Right ventricle myocardium inferior (tissue), 1 donor: ENCODE measurements at places on chromosomes 7 and 10. TPM values are rescaled to one million over a fixed set of nuclear protein-coding genes. Genes with fewer than 3 reads are reported as not detected.

DNA sequence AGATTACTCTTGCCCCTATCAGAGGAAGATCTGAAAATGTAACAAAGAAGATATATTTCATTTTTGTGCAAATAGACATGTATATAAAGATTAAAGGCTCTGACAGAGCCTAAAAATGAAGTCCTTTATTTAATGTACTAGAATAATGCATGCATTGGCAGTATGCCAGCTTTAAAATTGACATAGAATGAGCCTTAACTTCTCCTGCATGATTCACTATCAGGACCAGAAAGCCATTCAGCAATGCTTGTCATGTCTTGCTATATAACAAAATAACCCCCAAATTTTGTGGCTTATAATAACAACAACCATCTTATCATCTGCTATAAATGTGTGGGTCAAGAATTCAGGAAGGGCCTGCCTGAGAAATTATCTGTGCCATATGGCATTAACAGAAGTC is 411.9 kb downstream of the GRM8 start:
- no peak for DNase-seq

SLC39A12 gene
- not detected for total RNA-seq

DNA sequence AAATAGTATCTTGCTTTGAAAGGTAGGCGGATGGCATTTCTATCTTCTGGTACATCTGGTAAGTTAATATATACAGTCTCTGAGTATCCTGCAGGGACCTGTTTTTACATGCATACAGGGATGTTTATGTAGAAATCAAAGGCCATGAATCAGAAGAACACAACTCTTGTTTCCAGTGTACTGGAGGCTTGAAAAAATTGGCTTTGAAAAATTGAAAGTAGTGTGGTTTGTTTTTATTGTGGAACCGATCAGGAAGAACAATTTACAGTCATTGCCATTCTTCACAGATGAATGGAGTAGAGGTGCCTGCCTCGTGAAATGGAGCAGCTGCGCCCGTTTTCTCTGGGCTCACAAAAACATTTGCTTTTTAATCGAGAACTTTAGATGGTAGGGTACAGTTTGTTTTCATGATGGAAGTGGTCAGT is 54.0 kb upstream of the RPA3 start:
- DNase-seq = no peak

GRCh38 chr10:46305079-46305818 is 18.5 kb downstream of the ANTXRL start:
- no peak for DNase-seq

- no peak for DNase-seq
Measured at GRCh38 chr7:14339861-14340260, 350.4 kb upstream of the ETV1 start.

DNA sequence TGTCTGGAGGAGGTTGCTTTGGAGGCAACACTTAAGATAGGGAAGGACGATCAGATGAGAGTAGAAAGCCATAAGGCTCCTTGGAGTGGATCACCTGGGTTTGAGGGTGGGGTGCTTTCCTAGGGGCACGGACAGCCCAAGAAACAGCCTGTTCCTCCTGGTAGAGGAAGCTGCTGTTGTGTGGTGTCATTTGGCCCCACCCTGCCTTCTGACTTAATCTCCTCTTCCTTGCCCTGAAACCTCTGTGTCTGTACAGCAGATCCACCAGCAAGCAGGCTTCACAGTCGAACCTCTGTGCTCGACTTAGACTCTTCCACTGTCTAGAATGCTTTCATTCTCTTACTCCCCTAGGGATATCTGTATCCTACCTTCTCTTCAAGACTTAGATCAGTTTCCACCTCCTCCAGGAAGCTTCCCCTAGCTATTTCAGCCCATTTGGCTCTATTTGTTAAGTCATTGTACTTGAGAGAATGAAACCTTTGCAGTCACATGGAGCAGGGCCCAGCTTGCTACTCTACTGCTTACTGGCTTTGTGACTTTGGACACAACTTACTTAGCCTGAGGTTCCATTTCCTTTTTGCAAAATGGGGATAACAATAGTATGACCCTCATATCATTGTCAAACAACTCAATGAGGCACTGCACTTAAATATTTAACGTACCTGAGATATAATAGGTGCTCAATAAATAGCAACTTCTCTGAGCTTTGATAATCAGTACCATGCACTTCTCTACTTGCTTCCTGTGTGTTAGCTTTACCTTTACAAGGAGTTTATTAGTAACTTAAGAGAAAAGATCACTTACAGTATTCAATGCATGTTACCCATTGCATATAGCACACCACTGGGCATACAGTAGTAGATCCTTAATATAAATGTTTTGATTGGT is 5.0 kb downstream of the MXI1 start:
- DNase-seq = peak; percentile 54

GRCh38 chr7:150476285-150476684 is 25.9 kb downstream of the GIMAP8 start:
- DNase-seq = no peak

- peak; percentile 75 for DNase-seq
Measured at GRCh38 chr7:66150471-66150870, 35.8 kb downstream of the CRCP start.

DNA sequence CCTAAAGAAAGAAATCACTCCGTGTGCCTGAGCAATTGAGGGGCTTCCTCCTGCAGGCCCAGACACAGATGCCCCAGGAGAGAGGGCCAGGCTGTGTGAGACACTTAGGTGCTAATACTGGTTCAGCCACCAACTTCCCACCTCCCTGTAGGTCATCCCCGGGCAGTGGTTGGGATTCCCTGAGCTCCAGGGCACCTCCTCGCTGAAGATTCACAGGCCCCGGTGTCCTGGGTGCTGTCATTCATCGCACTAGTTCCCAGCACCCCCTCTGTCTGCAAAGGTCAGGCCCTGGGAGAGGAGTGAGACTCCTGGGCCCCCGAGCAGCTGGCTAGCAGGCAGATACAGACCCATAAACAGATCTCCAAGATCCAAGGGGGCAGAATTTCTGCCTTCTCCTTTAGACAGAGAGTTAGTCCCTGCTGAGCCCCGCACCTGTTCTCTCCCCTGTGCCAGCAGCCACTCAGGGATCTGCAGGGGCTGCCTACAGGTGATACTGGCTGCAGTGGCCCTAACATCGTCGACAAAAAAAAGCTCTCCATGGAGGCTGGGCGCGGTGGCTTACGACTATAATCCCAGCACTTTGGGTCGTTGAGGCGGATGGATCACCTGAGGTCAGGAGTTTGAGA is 38.2 kb upstream of the GTF2I start:
- DNase-seq = no peak

MACROH2A2 gene
- 14.8 TPM for total RNA-seq

CHST3 gene
- total RNA-seq = 18.1 TPM

ANKRD30A gene
- total RNA-seq = not detected

GRCh38 chr10:21626457-21627161 is 92.6 kb downstream of the MLLT10 start:
- DNase-seq = no peak

KNDC1 gene
- not detected for total RNA-seq

- DNase-seq = no peak
Measured at GRCh38 chr7:20279979-20280378, 50.7 kb upstream of the ITGB8 start.

TFPI2 gene
- 2.4 TPM for total RNA-seq

DNA sequence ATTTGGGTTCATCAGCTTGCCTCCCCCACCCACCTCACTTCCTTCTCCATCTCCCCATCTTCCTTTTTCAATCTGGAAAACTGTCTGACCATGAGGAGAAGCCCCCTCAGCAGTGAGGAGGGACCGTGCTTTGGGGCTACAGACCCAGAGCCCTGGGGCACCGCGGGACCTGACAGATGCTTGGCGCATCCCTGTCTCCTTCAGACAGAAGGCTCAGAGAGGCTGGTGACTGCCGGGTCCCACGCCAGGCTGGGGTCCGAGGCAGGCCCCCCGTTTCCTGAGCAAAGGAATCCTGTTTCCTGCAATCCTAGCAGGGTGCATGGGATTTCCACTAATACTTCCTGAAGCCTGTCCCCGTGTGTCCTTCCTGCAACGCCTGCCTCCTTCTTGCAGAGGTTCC is 147.0 kb downstream of the FANK1 start:
- no peak for DNase-seq

GRCh38 chr10:111079241-111079760 is 2.5 kb downstream of the ADRA2A start:
- DNase-seq = no peak

NEURL1 gene
- total RNA-seq = 0.05 TPM
